HAP-1 (cell line): ENCODE measurements at places on chromosomes 16 and 17.

DNA sequence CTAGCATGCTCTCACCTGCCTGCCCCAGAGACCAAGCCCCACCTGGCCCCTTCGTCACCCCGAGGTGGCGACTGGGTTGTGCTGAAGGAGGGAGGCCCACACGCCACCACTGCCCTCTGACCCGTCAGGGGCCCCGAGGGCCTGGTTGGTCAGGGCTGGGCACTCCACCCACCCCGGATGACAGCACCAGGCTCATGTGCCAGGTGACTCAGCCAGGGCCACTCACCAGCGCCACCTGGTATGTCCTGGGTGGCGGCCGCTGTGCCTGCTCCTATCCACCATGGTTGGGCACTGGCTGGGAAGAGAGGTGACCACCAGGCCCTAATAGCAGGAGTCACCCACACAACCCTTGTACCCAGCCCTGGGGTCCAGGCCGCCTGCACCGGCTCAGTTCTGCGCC, 68.9 kb downstream of the JPH3 start:
- DNase-seq, result no peak

DNA sequence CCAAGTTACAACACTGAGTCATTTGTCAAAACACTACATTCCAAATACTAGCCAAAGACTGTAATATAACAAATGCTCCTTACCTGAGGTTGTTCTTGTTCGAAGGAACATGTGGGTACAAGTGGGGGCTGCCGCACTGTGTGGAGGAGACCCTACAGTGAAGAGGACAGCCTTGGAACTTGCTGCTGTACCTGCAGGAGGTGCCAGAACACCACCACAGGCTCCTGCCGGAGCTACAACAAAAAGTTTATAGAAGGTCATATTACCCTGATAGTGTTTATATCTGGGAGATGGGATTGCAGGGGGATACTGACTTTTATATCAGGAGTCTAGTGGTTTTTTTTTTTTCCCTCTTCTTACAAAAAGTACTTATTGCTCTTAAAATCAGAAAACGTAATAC, 37.8 kb upstream of the ALDH3A1 start:
- no peak for DNase-seq

DNA sequence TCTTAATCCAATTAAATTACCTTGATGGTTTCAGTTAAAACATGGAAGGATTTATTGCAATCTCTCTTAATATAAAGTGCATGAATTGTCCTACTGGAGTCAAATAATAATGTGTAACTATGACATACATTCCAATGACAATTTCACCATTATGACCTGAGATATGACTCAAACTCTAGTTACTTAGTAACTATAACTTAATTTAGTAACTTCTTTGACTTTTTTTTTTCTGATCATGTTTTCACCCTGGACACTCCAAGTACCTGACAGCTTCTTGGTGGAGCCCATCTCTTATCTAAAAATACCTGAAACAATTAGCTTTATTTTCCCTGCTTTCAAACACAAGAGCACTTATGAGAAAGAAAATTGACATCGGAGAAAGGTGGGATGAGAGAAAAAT, 123.7 kb downstream of the STX8 start:
- DNase-seq, result no peak

GRCh38 chr16:76984196-76984595, 206.8 kb upstream of the MON1B start:
- DNase-seq, result no peak

GRCh38 chr16:2682209-2683021, at the start of gene KCTD5:
TSS of gene KCTD5 (plus strand) at chr16:2682523. CDS start at chr16:2682549, 26 bp downstream.
- peak; percentile 95 for DNase-seq

GRCh38 chr16:11620243-11621003, 33.7 kb upstream of the LITAF start:
- DNase-seq, result no peak

- DNase-seq, result no peak
Observed at GRCh38 chr17:80981062-80981902, 10.4 kb upstream of the CHMP6 start.

DNA sequence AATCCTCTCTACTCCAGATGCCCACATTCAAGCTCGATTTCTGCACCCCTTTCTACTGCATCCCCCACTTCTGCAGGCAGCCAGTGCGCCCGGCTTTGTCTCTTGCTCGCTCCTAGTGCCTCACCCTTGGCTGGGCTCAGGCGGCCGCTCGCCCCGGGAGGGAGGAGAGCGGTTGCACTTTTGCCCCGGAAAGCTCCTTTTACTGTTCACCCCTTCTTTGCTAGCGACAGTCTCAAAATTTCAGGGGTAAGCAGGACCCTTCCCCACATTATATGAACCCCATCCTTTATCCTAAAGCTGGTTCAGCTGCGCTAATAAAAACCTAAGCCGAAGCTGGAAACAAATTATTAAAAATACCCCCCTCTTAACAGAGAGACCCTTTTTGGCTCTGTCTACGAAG, 1.0 kb downstream of the HOXB5 start:
- DNase-seq, result no peak

- peak; percentile 10 for DNase-seq
Observed at GRCh38 chr16:61323456-61323855, 712.8 kb downstream of the CDH8 start.

GRCh38 chr16:28930652-28931051, 1.1 kb upstream of the CD19 start:
- peak; percentile 24 for DNase-seq

DNA sequence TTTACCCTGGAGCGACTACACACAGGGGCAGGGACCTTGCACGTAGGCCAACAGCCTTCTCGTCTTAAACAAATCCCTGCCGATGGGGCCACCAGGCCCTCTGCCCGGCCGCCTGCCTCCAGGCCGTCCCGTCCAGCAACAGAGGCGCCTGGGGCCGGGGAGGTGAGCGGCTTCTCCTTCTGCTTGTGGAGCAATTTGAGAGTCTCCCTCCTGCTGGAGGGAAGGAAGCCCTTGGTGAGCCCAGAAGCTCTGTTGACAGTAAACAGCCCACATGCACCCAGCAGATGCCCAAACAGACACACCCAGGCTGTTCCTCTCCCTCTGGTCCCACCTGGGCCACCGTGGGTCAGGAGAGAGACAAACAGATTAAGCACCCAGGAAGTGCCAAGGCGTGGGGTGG, 8.1 kb downstream of the SLC43A2 start:
- no peak for DNase-seq

DNA sequence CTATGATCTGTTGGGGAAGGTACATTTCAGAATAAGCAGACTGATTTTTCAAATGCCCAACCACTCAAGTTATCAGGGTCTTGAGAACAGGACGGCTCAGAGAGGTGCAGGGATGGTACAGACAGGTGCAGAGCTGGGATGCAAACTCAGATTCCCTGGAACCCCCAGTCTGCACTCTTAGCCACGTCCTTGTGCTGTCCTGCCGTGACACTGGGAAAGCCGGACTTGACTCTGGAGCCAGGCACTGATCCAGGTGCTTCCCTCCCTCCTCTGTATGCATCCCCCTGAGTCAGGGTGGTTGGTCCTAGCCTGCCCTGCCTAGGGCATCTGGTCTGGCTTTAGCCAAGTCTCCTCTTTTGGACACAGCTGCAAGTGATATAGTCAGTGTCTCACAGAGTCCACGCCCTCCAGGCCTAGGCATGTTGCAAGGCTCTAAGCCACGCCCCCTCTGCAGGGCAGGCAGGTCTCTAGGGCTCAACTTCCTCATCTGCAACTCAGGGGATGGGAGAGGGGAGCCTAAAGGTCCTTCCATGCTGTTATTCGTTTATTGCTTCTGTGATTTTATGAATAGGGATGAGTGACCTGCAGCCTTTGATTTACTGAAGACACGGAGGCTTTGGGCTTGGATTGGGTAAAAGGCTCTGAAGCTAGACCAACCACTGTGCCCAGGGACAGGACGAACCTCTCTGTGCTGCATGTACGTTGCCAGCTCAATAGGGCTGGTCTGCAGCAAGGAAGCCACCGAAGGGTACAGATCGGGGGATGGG, 97.3 kb downstream of the SDK2 start:
- peak; percentile 58 for DNase-seq

- DNase-seq, result no peak
Observed at GRCh38 chr16:4270091-4270490, 2.7 kb downstream of the TFAP4 start.

GRCh38 chr16:29825145-29826044, 5.1 kb downstream of the MVP start:
- DNase-seq, result no peak

DNA sequence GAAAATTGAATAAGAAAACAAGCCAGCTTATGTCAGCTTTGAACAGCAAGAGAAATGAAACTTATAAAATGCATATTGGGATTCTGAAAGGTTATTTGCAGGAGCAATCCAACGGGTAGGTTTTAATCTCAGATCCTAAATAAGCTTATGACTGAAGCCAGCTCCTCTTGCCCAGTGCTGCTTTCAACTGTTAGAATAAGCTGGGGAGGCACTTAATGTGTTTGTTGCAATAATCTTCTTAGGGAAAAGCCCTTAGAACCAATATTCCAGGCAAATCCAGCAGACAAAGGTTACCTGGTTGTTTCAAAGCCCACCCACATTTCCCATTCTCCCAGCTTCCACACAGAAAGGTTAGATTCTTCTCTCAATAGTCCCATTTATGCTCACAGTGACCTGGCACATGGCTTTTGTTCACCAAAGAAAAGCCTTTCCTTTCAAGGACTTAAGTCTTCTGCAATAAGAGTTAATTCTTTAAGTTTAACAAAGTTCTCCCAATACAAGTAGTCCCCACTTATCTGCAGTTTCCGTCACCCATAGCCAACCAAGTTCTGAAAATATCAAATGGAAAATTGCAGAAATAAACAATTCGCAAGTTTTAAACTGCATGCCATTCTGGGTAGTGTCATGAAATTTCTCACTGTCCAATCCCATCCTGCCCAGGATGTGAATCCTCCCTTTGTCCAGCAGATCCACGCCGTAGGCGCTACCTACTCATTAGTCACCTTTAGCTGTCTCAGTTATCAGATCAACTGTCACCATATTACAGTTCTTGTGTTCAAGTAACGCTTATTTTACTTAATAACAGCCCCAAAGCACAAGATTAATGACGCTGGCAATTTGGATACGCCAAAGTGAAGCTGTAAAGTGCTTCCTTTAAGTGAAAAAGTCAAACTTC, 5.9 kb downstream of the TEX2 start:
- DNase-seq, result peak; percentile 64

DNA sequence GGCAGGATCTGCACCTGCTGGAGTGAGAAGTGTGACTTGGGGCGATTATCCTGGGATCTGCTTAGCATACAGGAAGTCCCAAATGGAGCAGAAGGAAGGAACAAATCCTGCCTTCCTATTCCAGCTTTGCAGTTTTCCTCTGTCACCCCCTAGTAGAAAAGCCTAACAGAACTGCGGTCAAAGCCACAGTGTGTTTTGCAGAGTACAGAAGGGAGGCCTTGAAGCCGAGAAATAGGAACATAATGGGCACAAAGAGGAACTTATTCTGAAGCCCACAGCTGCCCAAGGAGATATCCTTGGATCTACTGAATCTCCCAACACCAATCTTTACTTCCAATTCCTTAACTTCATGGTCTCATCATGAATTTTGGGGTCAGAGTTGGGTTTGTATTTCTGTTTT, 8.5 kb downstream of the KRTAP1-5 start:
- DNase-seq, result no peak

- DNase-seq, result no peak
Observed at GRCh38 chr17:18981642-18982424, 22.7 kb downstream of the FAM83G start.

GRCh38 chr17:1376061-1376460, 24.0 kb downstream of the YWHAE start:
- DNase-seq, result no peak

DNA sequence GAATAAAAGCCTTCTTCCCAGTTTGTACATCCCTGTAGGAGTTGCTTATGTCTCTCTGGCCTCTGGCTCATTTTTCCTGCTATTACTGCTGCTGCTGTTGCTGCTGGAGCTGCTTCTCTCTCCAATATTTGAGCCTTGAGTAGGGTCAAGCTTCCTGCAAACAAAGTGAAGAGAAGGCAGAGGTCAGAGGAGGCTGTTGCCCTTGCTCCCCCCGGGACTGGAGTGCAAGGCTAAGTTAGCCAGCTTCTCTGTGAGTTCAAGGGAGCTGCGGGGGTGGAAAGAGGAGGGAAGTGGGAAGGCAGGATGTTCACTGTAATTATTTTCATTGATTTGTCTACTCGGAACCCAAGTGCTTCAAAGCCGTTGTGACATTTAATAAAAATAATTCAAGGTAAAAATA, 77.0 kb upstream of the TMEM132E start:
- no peak for DNase-seq

DNA sequence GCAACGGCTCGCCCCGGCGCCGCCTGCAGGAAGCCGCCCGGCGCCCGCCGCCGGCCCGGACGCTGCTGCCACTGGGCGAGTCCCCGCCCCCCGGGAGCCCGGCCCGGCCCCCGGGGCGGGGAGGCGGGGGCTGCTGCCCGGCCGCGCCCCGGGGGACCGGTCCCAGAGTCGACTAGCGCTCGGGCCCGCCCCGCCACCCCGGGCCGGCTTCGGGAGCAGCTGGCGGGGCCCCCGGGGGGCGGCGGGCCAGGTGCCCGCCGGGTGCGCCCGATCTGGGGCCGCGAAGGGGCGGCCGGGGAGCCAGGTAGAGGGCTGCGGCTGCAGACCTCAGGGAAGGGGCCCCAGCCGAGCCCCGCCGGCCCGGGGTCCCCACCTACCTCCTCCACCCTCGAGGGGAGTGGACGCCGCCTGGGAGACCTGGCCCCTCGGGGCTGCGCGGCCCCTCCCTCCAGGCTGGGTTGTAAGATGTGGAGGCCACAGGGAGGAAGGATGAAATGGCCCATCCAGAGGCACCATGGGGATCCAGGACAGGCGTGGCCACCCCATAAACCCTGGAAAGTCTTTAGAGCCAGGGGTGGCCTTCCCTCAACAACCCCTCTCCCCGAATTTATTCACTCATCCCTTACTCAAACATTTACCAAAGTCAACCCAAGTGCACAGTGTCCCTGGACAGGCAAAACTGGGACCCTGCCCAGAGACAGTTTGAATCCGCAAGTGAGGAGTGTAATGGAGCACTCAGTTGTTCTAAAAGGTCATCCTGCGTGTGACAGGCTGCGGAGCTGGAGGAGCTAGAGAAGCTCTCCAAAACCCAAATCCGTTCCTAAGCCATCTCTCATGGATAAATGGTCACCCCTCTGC, at the start of gene CDYL2:
Gene CDYL2, minus strand, starts transcription at position 73 of the 858 bp plus-strand sequence. CDS start 425 bp downstream, outside the sequence.
- DNase-seq, result peak; percentile 37

DNA sequence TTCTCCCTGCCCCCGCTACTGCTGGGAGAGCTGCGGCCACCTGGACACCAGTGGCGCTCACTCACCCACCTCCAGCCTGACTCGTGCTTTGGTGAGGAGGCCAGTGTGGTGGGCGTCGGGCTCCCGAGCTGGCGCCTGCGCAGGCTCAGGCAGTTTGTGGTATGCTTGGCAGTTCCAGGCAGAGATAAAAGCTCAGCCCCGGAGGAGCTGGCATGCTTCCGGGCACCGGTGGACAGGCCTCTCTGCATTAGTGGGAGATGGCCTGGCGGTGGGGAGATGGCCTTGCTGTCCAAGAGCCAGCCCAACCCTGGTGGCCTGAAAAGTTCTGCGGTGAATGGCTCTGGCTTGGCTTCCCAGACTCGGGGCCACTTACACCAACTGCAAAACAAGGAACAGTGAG, 4.1 kb downstream of the ADGRG1 start:
- no peak for DNase-seq

- no peak for DNase-seq
Observed at GRCh38 chr16:15973421-15973820, 24.0 kb downstream of the ABCC1 start.

GRCh38 chr17:72631949-72632684, 460.4 kb downstream of the SLC39A11 start:
- DNase-seq, result no peak

GRCh38 chr17:48954300-48954755, 9.7 kb upstream of the SNF8 start:
- peak; percentile 75 for DNase-seq

GRCh38 chr17:46782250-46782953, 36.1 kb downstream of the WNT3 start:
- peak; percentile 73 for DNase-seq
